ENCODE measurements at places on chromosomes 1 and 21. TPM values are rescaled to one million over a fixed set of nuclear protein-coding genes. Genes with fewer than 3 reads are reported as not detected.
A peak's percentile ranks its signal among the peaks of the same experiment; 100 is the strongest.

Gene CD1B
- not detected for total RNA-seq

Gene CATSPERE
- total RNA-seq, result 1.7 TPM

Gene FAM72D
- 0.24 TPM for total RNA-seq

DNA sequence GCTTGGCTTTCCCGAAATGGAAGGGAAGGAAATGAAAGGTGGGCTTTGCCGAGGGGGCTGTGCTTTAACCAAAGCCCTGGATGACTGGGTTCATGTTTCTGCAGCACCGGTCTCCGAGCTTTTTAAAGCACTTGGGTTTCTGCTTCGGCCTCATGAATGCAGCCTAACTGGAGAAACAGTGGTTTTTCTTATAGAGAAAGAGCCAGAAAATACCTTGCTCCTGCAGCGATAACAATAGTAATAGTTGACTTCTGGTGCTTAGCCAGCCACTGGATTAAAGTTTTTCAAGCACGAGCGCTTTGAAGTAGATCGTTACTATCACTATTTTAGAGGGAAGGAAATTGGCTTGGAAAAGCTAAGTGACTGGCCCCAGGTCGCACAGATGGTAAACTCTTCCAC is 500 bp upstream of the DOCK7 start:
- no peak for DNase-seq
- H3K27ac ChIP-seq, result peak overlapping the region; percentile 96
- H3K36me3 ChIP-seq, result no peaks in the 10 kb centered on the region
- H3K4me3 ChIP-seq, result peak overlapping the region; percentile 95
